Activated CD8-positive, alpha-beta memory T cell treated with anti-CD3 and anti-CD28 coated beads, Interleukin-2, amount 10 ng/mL, durations not matched to agents 7 days and 5 days (primary cell): ENCODE measurements at places on chromosomes 6 and 20. TPM values are rescaled to one million over a fixed set of nuclear protein-coding genes. Genes with fewer than 3 reads are reported as not detected.

PM20D2 gene
- 13.1 TPM for total RNA-seq

PHACTR1 gene
- 0.73 TPM for total RNA-seq

SAPCD1 gene
- 12.8 TPM for total RNA-seq

TGM2 gene
- 0.35 TPM for total RNA-seq

SLC24A3 gene
- total RNA-seq = not detected

PTK7 gene
- 0.33 TPM for total RNA-seq

DNA sequence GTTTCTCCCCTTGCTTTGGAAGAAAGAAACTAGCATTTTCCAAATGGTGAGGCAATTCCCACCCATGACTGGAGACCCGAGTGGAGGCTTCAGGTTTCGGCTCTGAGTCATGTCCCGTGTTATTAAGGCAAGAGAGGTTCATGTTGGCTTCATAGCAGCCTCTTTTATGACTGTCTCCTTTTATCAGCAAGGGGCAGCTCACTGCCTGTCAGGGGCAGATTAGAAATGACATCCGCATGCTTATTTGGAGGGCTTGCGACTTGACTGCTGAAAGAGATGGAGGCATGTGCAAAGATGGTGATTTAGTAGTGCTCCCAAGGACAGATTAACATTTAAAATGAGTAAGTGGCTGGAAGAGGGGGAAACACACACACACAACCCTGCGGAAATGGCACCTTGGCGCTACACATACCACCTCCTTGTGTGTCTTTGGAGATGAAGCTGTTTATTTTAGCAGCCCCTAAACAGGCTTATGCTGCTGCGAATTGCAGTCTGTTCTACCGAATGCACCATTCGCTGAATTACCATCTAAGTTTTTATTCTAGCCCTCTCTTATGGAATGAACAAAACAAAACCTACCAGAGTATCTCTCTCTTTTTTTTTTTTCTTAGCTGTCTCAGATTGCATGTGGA is 52.1 kb upstream of the VSTM2L start:
- peaks cover 7% of the 10 kb centered on the region for H3K36me3 ChIP-seq
- H3K4me1 ChIP-seq = peaks cover 2% of the 10 kb centered on the region
- no peak overlapping the region for H3K4me3 ChIP-seq
- no peaks in the 10 kb centered on the region for H3K27me3 ChIP-seq
- no peak for DNase-seq
- no peak overlapping the region for H3K27ac ChIP-seq

DNA sequence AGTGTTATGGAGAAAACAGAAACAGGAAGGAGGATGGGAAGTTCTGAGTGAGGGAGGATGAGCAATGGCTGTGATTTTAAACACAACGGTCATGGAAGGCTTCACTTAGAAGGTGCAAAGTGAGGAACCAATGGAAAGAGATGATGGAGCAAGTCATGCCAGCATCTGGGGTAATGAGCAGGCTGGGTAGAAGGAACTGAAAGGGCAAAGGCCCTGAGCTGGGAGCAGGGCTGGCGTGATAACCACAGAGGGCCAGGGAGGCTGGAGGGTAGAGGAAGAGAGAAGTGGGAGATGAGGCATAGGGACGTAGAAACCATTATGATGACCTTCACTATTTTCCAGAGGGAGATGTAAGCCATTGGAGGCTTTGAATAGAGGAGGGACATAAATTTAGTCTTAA is 43.6 kb downstream of the NHLRC1 start:
- no peaks in the 10 kb centered on the region for H3K36me3 ChIP-seq
- no peaks in the 10 kb centered on the region for H3K4me1 ChIP-seq
- no peak overlapping the region for H3K4me3 ChIP-seq
- H3K27me3 ChIP-seq = peaks cover 12% of the 10 kb centered on the region
- no peak for DNase-seq

GRCh38 chr6:3176562-3177355 is 19.4 kb upstream of the TUBB2A start:
- no peaks in the 10 kb centered on the region for H3K36me3 ChIP-seq
- H3K27me3 ChIP-seq = peaks cover 14% of the 10 kb centered on the region
- no peak overlapping the region for H3K4me3 ChIP-seq
- no peak overlapping the region for H3K27ac ChIP-seq
- peak; percentile 73 for DNase-seq

- H3K27me3 ChIP-seq = no peaks in the 10 kb centered on the region
- H3K4me1 ChIP-seq = peaks cover 59% of the 10 kb centered on the region
- peak overlapping the region; percentile 95 for H3K27ac ChIP-seq
- H3K4me3 ChIP-seq = peak overlapping the region; percentile 96
- DNase-seq = no peak
- H3K36me3 ChIP-seq = peaks cover 40% of the 10 kb centered on the region
Measured at GRCh38 chr20:35661053-35661452, 3.6 kb downstream of the CPNE1 start.

GRCh38 chr20:58233393-58233792 is 4.9 kb upstream of the ANKRD60 start:
- peaks cover 30% of the 10 kb centered on the region for H3K4me1 ChIP-seq
- peaks cover 10% of the 10 kb centered on the region for H3K36me3 ChIP-seq
- peak; percentile 27 for DNase-seq
- no peak overlapping the region for H3K27ac ChIP-seq
- H3K27me3 ChIP-seq = peaks cover 25% of the 10 kb centered on the region

DNA sequence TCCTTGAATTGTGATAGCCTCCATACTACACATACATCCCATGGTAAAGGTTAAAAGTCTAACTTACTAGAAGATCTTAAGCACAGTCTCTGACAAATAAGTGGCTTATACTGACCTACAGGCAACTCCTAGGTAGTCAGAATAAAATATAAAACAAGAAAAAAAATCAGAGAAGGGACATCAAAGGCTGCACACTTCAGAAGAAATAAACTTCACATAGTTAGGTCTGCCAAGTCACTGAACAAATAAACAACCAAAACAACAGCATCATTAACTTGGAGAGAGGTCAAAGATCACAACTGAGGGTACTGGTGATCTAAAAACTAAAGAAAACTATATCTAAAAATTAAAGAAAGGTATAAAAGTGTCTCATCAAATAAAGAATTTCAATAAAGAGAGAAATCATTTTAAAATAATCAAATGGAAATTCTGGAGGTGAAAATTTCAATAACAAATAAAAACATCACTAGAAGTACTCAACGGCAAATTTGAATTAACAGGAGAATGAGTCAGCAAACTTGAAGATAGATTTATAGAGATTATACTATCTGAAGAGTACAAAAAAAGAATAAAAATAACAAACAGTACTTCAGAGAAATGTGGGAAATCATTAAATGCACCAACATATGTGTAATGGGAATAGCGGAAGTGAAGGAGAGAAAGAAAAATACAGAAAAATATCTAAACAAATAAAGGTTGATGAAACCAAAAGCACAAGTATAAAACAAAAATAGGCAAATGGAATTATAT is 88.0 kb upstream of the UST start:
- H3K4me1 ChIP-seq = no peaks in the 10 kb centered on the region
- peaks cover 2% of the 10 kb centered on the region for H3K36me3 ChIP-seq
- no peak overlapping the region for H3K27ac ChIP-seq

- peaks cover 28% of the 10 kb centered on the region for H3K4me1 ChIP-seq
- no peak for DNase-seq
- peak overlapping the region; percentile 64 for H3K27ac ChIP-seq
- H3K36me3 ChIP-seq = peaks cover 5% of the 10 kb centered on the region
- H3K27me3 ChIP-seq = peaks cover 65% of the 10 kb centered on the region
Measured at GRCh38 chr6:167825332-167826229, 1.1 kb upstream of the AFDN start.

- H3K4me1 ChIP-seq = peaks cover 52% of the 10 kb centered on the region
- H3K36me3 ChIP-seq = no peaks in the 10 kb centered on the region
- peak overlapping the region; percentile 91 for H3K27ac ChIP-seq
- peak overlapping the region; percentile 59 for H3K4me3 ChIP-seq
- DNase-seq = no peak
- no peaks in the 10 kb centered on the region for H3K27me3 ChIP-seq
Measured at GRCh38 chr20:45355209-45356084, 7.2 kb upstream of the SDC4 start.

GRCh38 chr6:36386495-36387439 is 702 bp downstream of the ETV7 start:
- no peak for DNase-seq
- peak overlapping the region; percentile 95 for H3K4me3 ChIP-seq
- peaks cover 48% of the 10 kb centered on the region for H3K4me1 ChIP-seq
- H3K36me3 ChIP-seq = peaks cover 22% of the 10 kb centered on the region
- peaks cover 21% of the 10 kb centered on the region for H3K27me3 ChIP-seq

DNA sequence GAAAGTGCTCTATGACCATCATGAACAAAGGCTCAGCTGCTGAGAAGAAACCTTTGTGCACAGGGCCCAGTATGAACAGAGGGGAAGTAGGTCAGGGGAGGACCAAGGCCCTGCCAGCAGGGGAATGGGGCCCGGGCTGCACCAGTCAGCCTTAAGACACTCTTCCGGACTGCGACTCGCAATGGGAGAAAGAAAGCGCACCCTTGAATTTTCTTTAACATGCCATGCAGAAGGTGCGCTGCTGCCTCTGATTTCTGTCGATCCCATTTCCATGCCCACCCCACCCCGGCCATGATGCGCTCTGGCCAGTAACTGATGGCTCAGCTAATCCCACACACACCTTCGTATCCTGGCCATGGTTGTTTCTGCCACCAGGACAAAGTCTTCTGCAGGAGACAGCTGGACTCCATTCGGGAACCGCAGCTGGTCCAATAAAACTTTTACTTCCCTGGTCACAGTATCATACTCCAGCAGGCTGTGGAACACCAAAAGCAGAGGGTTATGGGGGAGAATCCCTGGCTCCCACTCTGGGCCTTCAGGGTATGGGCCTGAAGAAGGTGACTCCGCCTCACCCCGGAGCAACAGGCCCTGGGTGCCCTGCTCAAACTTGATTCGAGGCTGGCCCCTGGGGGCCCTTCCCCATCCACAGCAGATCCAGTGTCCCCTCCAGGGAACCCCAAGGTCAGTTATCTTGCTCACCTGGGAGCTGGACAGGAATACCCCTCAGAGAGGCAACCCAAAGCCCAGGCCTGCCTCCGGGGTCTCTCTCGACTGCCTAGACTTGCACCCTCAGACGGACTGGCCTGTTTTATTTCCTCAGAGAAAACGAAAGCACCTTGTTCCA is 20.3 kb downstream of the CST7 start:
- H3K4me3 ChIP-seq = no peak overlapping the region
- peaks cover 56% of the 10 kb centered on the region for H3K36me3 ChIP-seq
- H3K27me3 ChIP-seq = no peaks in the 10 kb centered on the region
- DNase-seq = peak; percentile 36

DNA sequence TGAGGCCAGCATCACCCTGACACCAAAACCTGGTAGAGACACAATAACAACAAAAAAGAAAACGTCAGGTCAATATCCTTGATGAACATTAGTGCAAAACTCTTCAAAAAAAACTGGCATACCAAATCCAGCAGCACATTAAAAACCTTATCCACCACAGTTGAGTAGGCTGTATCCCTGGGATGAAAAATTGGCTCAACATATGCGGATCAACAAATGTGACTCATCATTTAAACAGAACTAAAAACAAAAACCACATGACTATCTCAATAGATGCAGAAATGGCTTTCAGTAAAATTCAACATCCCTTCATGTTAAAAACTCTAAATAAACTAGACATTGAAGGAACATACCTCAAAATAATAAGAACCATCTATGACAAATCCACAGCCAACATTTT is 59.6 kb upstream of the PHIP start:
- H3K36me3 ChIP-seq = no peaks in the 10 kb centered on the region
- DNase-seq = no peak
- H3K4me1 ChIP-seq = no peaks in the 10 kb centered on the region
- peaks cover 2% of the 10 kb centered on the region for H3K27me3 ChIP-seq

GRCh38 chr6:31728767-31729514 is at the start of gene DDAH2:
TSS of gene DDAH2 (minus strand) at chr6:31729299. CDS start at chr6:31729161, 138 bp downstream.
- H3K27ac ChIP-seq = peak within 1 kb of the TSS; percentile 80
- H3K36me3 ChIP-seq = peaks cover 36% of the 10 kb centered on the region
- no peaks in the 10 kb centered on the region for H3K27me3 ChIP-seq
- DNase-seq = no peak

DNA sequence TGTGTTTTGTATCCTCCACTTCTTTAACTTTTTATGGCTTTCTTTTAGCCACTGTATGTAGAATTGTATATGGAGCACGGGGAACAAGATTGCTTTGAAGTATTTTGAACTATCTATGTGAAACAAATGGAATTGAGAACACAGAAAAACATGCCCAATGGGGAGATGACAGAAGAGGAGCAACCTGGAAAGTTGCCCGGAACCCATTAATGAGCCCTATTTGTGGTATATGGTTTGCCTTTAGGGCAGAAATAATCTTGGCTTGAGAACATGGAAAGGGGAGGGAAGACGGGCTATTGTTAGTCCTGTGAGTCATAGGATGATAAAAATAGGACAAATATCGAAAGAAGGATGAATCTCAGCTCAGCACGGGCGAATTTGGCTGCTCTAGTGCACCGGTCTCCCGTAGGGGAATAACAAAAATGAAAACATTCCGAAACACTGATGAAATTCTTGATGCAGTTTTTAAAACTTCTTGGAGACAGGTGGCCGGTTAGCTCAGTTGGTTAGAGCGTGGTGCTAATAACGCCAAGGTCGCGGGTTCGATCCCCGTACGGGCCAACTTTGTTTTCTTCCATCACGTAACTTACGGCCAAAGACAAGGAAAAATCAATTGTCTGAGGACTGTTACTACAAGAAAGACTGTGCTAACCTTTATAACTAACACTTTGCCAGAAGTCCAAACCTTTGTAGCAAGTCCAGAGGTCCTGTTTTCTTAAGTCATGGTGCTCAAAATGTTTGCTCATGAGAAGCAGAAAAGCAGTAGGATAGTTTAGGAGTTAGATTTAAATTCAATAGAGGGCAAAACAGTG is 15.7 kb downstream of the HMGN4 start:
- H3K27ac ChIP-seq = no peak overlapping the region
- peak; percentile 90 for DNase-seq
- H3K4me1 ChIP-seq = peaks cover 30% of the 10 kb centered on the region
- no peak overlapping the region for H3K4me3 ChIP-seq

GRCh38 chr20:52446421-52447224 is 255.0 kb upstream of the ZFP64 start:
- H3K4me1 ChIP-seq = no peaks in the 10 kb centered on the region
- H3K36me3 ChIP-seq = no peaks in the 10 kb centered on the region
- no peaks in the 10 kb centered on the region for H3K27me3 ChIP-seq
- H3K27ac ChIP-seq = no peak overlapping the region
- no peak overlapping the region for H3K4me3 ChIP-seq

DNA sequence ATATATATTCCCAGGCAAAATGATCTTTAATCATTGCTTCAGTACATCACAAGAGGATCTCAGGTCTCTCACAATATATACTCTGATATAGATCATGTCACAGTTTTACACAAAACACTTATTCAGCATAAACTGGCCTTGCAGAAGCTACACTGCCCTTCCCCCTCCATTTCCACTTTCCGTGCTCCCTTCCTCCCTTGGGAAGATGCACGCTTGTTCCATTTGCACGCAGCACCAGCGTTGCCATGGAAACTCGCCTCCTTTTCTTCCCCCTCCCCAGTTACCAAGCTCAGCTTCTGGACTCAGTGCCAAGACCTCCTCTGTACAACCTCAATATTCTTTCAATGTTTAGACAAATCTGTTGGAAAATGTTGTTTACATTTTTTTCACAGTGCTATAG is 154.6 kb downstream of the RFPL4B start:
- H3K4me1 ChIP-seq = no peaks in the 10 kb centered on the region
- H3K4me3 ChIP-seq = no peak overlapping the region
- H3K27ac ChIP-seq = no peak overlapping the region

- no peak for DNase-seq
- no peak overlapping the region for H3K4me3 ChIP-seq
- H3K27ac ChIP-seq = no peak overlapping the region
Measured at GRCh38 chr6:34589691-34590090, 33.6 kb upstream of the SPDEF start.

GRCh38 chr6:29521006-29521680 is 33.4 kb upstream of the MAS1L start:
- H3K4me1 ChIP-seq = peaks cover 6% of the 10 kb centered on the region
- no peak overlapping the region for H3K27ac ChIP-seq
- H3K4me3 ChIP-seq = no peak overlapping the region
- peaks cover 1% of the 10 kb centered on the region for H3K36me3 ChIP-seq
- peaks cover 42% of the 10 kb centered on the region for H3K27me3 ChIP-seq
